ENCODE measurements at places on chromosomes 5 and 9. TPM values are rescaled to one million over a fixed set of nuclear protein-coding genes. Genes with fewer than 3 reads are reported as not detected.

DNA sequence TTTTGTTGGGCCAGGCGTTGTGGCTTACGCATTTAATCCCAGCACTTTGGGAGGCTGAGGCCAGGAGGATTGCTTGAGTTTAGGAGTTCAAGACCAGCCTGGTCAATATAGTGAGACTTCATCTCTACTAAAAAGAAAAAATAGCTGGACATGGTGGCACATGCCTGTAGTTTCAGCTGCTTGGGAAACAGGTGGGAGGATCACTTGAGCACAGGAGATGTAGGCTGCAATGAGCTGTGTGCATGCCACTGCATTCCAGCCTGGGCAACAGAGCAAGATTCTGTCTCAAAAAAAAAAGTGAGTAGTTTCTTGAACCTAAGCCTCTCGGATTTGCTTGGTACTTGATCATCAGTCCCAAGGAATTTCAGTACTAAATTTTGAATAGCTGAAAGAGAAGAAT is 26.9 kb downstream of the G3BP1 start:
- DNase-seq: no peak
- no peaks in the 10 kb centered on the region for H3K27me3 ChIP-seq
- no peak overlapping the region for H3K27ac ChIP-seq

PCDHGB4 gene
- total RNA-seq: 10.1 TPM

GRCh38 chr5:32512926-32513325 is 68.4 kb upstream of the ZFR start:
- H3K4me1 ChIP-seq: no peaks in the 10 kb centered on the region
- no peaks in the 10 kb centered on the region for H3K36me3 ChIP-seq
- H3K27ac ChIP-seq: no peak overlapping the region
- H3K27me3 ChIP-seq: no peaks in the 10 kb centered on the region
- H3K4me3 ChIP-seq: no peak overlapping the region

GRCh38 chr9:4852419-4852818 is 59.7 kb downstream of the RCL1 start:
- H3K4me3 ChIP-seq: no peak overlapping the region
- H3K36me3 ChIP-seq: peaks cover 3% of the 10 kb centered on the region
- DNase-seq: no peak
- no peaks in the 10 kb centered on the region for H3K27me3 ChIP-seq

DNA sequence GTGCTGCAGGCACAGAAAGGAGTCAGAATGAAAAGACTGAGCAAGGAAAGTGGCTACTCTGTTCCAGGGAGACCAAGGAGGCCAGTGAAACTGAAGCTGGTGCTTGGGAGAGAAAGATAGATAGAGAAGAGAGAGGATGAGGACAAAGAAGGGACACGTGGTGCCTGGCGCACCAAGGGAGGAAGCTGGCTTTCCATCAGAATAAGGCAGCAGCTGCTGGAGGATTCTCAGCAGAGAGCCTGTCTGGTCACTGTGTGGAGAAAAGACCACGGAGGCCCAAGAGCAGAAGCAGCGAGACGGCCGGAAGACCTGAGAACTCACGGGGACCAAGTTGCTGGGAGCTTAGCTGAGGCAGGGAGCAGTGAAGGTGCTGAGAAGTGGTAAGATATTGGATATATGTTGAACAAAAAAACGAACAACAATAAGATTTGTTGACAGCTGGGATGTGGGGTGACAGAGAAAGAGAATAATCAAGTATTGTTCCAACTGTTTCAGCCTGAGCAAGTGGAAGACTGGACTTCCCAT is 116.1 kb downstream of the SEMA5A start:
- no peaks in the 10 kb centered on the region for H3K27me3 ChIP-seq
- no peak overlapping the region for H3K27ac ChIP-seq

DNA sequence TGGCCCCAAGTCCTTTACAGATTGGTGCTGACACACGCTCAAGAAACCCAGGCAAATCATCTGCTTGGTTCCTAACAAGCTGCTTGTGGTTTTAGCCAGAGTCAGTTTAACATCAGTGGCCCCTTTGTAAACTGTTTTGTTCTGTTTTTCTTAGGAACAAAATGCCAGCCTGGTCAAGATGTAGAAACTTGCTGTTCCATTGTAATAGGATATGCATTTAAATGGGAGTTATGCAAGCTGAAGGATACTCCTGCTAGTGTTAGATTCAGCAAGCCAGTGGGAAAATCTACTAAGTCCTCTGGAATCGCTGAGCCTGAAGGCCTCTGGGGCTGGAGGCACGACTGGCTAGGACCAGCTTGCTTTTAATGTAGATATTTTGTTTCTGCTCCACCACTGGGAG is 391.1 kb downstream of the TLE4 start:
- H3K4me3 ChIP-seq: no peak overlapping the region
- no peaks in the 10 kb centered on the region for H3K27me3 ChIP-seq
- H3K4me1 ChIP-seq: no peaks in the 10 kb centered on the region
- DNase-seq: no peak

GRCh38 chr5:62206150-62206829 is 99.7 kb upstream of the KIF2A start:
- H3K27me3 ChIP-seq: no peaks in the 10 kb centered on the region
- no peak overlapping the region for H3K4me3 ChIP-seq
- no peaks in the 10 kb centered on the region for H3K36me3 ChIP-seq
- no peak overlapping the region for H3K27ac ChIP-seq
- H3K4me1 ChIP-seq: no peaks in the 10 kb centered on the region
- DNase-seq: no peak

DNA sequence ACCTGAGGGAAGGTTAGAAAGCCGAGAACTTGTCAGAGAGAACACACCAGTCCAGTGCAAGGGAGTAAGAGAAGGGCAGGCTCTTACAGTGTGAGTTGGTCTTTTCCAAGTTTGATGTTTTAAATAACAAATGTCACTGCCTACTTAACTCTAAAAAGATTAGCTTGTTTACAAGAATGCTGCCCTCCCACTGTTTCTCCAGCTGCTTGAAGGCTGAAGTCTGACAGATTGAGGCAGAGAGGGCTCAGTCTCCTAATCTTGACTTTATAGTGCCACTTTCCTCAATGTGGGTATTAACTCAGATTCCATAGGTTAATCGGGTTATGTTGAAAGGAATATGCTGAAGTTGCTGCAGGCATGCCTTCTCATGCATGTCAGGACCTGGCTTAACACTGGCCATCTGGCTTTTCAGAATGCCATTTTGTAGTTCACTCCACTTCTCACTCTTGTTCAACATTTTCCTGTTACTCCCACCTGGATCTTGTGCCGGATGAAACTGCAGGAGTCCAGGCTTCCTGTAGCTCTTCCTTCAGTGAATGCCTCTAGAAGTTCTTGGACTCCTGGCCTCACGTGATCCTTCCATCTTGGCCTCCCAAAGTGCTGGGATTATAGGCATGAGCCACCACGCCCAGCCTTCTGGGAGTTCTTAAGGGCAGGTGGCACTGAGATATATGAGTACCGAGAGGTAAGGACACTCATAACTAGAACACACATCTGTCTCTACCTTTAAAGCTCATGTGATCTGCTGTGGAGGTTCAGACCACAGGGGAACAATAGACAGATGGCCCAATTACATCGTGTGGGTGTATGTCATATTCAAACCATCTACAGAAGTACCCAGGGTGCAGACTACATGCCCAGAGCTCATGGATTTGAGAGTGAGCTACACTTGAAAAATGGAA is 249.7 kb downstream of the ARHGAP26 start:
- no peaks in the 10 kb centered on the region for H3K27me3 ChIP-seq
- no peak overlapping the region for H3K4me3 ChIP-seq
- H3K27ac ChIP-seq: no peak overlapping the region

SPATA31A6 gene
- not detected for total RNA-seq

DNA sequence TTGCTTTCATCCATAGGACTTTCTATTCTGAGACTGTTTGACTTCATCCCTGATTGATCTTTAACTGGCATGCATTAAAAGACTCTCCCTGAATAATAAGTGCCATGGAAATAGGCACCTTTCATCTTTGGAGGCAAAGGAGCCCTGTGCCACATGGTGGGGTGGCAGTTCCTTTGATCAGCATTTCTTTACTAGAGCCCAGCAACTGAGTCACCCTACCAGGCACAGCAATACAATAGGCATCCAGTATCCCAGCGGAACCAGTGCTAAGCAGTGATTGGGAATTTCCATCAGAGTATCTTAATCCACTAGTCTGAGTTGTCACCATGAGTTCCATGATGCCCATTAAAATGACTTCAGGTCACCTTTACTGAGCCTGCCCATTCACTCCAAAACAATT is 476.1 kb upstream of the MPDZ start:
- no peak overlapping the region for H3K27ac ChIP-seq
- no peaks in the 10 kb centered on the region for H3K36me3 ChIP-seq
- H3K4me1 ChIP-seq: no peaks in the 10 kb centered on the region
- H3K27me3 ChIP-seq: no peaks in the 10 kb centered on the region

- no peak for DNase-seq
- no peak overlapping the region for H3K27ac ChIP-seq
- no peaks in the 10 kb centered on the region for H3K27me3 ChIP-seq
- no peak overlapping the region for H3K4me3 ChIP-seq
These were observed 30.8 kb upstream of the TJP2 start for GRCh38 chr9:69143291-69143690.

DNA sequence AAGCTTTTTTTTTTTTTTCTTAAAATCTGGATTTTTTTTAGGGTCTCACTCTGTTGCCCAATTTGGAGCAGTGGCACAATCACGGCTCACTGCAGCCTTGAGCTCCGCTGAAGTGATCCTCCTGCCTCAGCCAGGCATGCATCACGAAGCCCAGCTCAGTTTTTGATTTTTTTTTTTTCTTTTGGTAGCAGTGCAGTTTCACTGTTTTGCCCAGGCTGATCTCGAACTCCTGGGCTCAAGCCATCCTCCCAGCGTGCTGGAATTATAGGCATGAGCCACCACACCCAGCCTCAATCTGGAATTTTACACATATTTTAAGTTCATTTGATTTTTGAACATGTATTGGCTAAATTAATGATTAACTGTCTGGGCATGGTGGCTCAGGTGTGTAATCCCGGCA is 36.3 kb downstream of the TRIO start:
- H3K27me3 ChIP-seq: no peaks in the 10 kb centered on the region
- H3K36me3 ChIP-seq: no peaks in the 10 kb centered on the region
- H3K4me3 ChIP-seq: no peak overlapping the region
- H3K27ac ChIP-seq: no peak overlapping the region
- H3K4me1 ChIP-seq: peaks cover 12% of the 10 kb centered on the region

- H3K27ac ChIP-seq: no peak overlapping the region
- no peaks in the 10 kb centered on the region for H3K27me3 ChIP-seq
- no peak for DNase-seq
These were observed 8.2 kb downstream of the NR2F1-AS1 start for GRCh38 chr5:93572608-93573353.

DNA sequence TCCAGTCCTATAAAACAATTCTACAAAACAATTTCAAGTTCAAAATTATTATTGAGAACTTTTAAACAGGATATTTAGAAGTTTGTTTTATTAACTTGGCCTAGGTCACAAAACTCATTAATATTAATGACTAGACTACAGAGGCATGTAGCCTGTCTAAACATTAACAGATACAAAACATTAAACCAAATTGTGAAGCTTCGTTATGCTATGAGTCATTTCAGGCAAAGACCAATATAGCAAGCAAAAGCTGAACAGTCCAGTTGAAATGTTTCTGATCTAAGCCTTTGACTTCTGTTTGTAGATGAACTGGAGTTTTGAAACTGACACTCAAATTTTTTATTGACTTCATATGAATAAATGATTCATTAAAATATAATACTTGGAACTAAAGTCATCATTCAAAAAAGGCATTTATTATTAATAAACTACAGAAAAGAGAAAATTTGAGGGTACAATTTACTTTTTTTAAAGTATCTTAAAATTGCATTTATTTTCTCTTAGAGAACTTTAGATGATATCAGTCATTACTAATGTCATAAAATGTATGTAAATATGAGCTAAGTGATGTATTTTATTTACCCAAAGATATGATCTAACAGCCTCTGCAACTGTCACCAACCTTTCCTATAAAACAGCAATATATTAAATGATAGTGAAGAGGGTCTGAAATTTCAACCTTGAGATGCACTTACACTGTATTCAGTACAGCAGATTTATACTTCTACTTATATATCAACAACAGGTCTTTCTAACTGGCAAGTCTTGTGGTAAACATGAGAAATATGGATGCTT is 188.8 kb downstream of the COMMD10 start:
- no peak overlapping the region for H3K27ac ChIP-seq
- H3K27me3 ChIP-seq: no peaks in the 10 kb centered on the region
- no peak overlapping the region for H3K4me3 ChIP-seq
- no peak for DNase-seq
- H3K4me1 ChIP-seq: no peaks in the 10 kb centered on the region
- H3K36me3 ChIP-seq: no peaks in the 10 kb centered on the region

- no peaks in the 10 kb centered on the region for H3K27me3 ChIP-seq
- no peak overlapping the region for H3K4me3 ChIP-seq
- H3K4me1 ChIP-seq: no peaks in the 10 kb centered on the region
- no peak overlapping the region for H3K27ac ChIP-seq
These were observed 35.7 kb downstream of the ANGPTL2 start for GRCh38 chr9:127086771-127087170.

GRCh38 chr9:11257992-11258391 is 645.2 kb upstream of the PTPRD start:
- H3K4me1 ChIP-seq: no peaks in the 10 kb centered on the region
- H3K27me3 ChIP-seq: no peaks in the 10 kb centered on the region
- H3K27ac ChIP-seq: no peak overlapping the region
- no peak overlapping the region for H3K4me3 ChIP-seq
- DNase-seq: no peak

- no peak overlapping the region for H3K27ac ChIP-seq
- no peak overlapping the region for H3K4me3 ChIP-seq
- no peak for DNase-seq
- H3K4me1 ChIP-seq: no peaks in the 10 kb centered on the region
- H3K27me3 ChIP-seq: no peaks in the 10 kb centered on the region
- no peaks in the 10 kb centered on the region for H3K36me3 ChIP-seq
These were observed 28.2 kb upstream of the NR4A3 start for GRCh38 chr9:99793528-99793927.

GRCh38 chr9:89779405-89780203 is 174.8 kb downstream of the GADD45G start:
- H3K4me3 ChIP-seq: no peak overlapping the region
- H3K4me1 ChIP-seq: no peaks in the 10 kb centered on the region
- no peaks in the 10 kb centered on the region for H3K27me3 ChIP-seq
- DNase-seq: no peak
- H3K36me3 ChIP-seq: no peaks in the 10 kb centered on the region

All from aorta (tissue), 5 donors.